CD4-positive, alpha-beta T cell treated with Interleukin-4 for 4 hours (primary cell): ENCODE measurements at places on chromosomes 3 and 15.
A peak's percentile ranks its signal among the peaks of the same experiment; 100 is the strongest.

- no peak for DNase-seq
Measured at GRCh38 chr3:27794211-27794610, 72.1 kb upstream of the EOMES start.

DNA sequence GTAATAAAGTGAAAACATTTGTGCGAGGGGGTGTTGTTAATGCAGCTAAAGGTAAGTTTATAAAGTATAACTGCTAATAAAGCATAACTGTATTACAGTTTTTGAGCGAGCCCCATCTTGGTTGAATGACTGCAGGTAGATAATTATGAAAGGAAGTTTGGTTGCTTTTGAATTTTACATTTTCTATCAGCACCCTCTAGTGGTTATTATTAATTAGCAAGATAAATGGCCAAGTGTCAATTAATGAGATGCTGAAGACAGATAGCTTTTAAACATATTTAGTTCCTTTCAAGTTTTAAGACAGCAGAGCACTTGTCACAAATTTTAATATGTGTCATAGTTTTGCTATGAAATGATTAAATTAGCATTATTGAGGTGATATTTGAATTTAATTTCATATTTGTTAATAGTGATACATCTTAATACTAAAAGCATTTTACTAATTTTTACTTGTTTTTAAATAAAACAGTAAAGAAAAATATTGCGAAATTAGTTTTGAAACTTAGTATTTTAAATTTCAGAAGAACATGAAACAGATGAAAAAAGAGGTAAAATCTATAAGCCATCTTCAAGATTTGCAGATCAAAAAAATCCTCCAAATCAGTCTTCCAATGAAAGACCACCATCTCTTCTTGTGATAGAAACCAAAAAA is 15.1 kb downstream of the U2SURP start:
- peak; percentile 51 for DNase-seq

DNA sequence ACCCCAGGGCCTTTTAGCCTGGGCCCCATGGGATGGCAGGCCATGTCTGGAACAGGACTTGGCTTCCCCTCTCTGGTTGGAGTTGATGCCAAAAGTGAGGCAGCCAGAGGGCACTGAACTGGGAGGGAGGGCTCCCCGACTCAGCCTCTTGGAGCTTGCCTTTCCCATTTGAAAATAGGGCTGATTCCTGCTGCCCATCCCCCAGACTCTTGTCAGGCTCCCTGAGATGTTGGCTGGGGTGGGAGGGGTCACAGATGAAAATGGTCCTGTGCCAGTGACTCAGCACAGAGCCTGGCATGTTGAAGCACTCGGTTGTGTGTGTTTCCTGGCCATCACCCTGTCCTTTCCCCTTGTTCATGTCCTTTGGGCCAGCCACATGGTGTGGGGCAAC is 6.6 kb downstream of the PPCDC start:
- no peak for DNase-seq

GRCh38 chr15:71362987-71363968 is 248.0 kb downstream of the THSD4 start:
- DNase-seq = no peak

- DNase-seq = no peak
Measured at GRCh38 chr15:87239582-87240230, 1016.8 kb downstream of the NTRK3 start.

- DNase-seq = no peak
Measured at GRCh38 chr3:16917980-16918682, 33.4 kb downstream of the PLCL2 start.

GRCh38 chr15:80970018-80970657 is 19.5 kb downstream of the MESD start:
- peak; percentile 63 for DNase-seq

GRCh38 chr15:80095511-80095910 is 36.0 kb downstream of the ZFAND6 start:
- no peak for DNase-seq

DNA sequence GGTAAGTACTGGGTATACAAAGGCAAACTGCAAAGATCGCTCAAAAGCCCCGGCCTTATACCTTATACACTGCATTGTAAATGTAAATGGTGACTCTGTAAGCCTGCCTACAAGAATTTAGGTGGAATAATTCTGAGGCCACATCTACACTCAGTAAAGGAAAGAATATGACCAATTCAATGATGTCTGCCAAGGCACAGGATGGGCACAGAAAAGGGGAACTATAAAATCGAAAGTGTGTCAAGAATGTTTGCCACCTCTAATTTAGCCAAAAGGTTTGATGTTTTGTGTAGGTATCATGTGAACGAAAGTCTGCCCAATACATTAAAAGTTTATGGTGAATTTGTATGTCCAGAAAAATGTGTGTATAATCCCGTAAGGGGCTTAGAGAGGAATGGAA is 96.1 kb downstream of the FOXP1 start:
- peak; percentile 36 for DNase-seq

- no peak for DNase-seq
Measured at GRCh38 chr15:93477721-93478120, 388.7 kb upstream of the RGMA start.

DNA sequence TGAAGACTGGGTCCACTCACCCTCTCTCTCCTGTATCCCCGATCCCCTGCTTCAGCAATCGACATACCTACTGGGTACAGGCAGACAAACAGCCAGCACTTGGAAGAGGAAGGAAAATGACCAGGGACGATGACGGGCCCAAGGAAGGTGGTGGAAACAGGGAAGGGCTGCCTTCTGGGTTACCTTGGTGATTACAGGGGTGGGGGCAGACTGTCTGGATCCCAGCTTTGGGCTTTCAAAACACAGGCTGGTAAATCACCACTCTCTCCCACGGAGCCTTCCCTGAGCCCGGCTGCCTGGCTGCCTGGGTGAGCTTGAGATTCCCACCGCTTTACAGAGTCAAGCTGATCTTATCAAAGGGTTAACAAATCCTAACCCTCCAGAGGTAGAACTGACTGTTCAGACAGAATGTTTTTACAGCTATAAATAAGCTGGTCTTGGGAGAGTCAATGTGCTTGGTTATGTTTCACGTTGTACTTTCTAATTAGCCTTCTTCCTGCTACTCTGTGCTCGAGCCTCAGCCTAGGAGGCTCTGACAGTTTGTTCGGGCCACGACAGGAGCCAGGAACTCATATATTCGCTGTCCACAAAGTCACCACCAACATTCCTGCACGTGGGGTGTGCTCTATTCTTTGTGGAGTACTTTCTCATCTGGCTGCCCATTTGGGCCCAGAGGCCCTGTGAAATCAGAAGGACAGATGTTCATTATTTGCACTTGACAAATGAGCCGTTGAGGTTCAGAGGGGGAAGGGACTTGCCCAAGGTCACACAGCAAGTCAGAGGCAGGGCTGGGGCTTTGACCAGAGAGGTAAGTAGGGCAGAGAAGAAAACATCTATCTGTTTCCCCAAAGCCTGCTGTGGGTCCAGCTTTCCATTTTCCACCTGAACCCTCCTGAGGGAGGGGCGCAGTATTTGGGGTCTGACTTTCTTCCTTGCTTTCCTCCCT is 63.5 kb downstream of the FEM1B start:
- DNase-seq = no peak

GRCh38 chr3:111103807-111104206 is 32.2 kb downstream of the NECTIN3 start:
- DNase-seq = no peak

- DNase-seq = no peak
Measured at GRCh38 chr15:71072423-71072822, 42.8 kb upstream of the THSD4 start.

GRCh38 chr15:79093352-79093935 is 2.9 kb upstream of the RASGRF1 start:
- DNase-seq = no peak

DNA sequence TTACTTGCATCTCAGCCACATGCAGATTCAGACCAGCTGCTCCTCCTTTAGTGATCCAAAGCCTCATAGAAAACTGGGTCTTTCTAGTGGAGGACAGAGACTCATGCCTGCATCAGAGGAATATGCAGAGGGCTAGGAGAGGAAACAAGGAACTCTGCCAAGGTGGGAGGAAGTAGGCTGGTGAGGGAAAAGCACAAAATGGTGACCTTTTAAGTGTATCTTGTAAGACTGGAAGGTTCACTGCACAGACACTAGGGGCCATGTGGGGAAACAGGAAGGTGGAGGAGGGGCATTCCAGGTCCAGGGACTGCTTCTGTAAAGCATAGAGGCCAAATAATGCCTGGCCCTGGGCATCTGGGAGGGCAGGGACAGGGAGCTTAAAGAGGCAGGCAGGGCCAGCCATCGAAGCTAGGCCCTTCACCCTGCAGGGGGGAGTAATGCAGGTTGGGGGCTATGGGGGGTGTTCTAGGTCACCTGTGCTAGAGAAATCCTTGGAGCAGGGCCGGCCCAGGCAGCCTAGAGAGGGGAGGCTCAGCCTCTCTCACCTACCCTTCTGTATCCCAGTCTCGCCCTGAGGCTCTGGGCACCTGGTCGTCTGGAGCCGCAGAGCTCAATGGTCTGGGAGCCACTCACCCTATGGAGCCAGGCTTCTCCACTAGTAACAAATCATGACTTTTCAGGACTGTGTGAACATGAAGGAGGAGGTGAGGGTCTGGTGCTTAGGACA is 117.7 kb downstream of the DNAJB8 start:
- no peak for DNase-seq

- DNase-seq = no peak
Measured at GRCh38 chr3:25021816-25022215, 406.2 kb upstream of the RARB start.

DNA sequence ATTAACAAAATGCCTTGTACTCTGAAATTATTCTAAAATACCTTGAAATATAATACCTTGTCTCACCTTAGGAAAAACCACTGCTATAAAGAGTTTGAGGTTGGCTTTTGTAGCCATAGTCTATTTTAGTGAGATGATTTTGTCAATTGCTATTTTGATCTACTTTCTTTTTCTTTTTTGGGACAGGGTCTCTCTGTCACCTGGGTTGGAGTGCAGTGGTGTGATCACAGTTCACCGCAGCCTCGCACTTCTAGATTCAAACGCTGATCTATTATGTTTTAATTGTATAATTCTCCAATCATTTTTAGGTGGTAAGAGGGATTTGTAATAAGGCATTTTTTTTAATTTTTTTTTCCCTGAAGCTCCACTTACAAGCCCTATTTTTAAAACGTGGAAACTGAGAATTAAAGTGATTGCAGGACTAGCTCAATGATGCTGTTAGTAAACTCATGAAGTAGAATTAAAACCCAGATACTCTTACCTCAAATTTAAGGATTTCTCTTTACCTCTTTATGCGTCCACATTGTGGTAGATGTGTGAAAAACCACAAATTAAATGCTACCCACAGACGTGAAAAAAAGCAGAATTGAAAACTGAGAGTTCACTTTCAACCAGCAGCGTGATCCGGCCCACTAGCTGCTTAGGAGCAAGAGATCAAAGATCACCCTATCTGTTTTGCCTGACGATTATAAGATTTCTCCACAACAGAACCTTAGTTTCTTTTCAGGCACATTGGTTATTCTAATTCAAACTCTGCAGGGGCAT is 384.2 kb downstream of the CGGBP1 start:
- no peak for DNase-seq

GRCh38 chr15:66883284-66883911 is 181.4 kb downstream of the SMAD6 start:
- DNase-seq = no peak

GRCh38 chr15:66733976-66734375 is 31.9 kb downstream of the SMAD6 start:
- DNase-seq = no peak

- no peak for DNase-seq
Measured at GRCh38 chr15:48888836-48889235, 10.9 kb downstream of the EID1 start.

GRCh38 chr3:30832961-30833575 is 61.4 kb downstream of the GADL1 start:
- DNase-seq = no peak

DNA sequence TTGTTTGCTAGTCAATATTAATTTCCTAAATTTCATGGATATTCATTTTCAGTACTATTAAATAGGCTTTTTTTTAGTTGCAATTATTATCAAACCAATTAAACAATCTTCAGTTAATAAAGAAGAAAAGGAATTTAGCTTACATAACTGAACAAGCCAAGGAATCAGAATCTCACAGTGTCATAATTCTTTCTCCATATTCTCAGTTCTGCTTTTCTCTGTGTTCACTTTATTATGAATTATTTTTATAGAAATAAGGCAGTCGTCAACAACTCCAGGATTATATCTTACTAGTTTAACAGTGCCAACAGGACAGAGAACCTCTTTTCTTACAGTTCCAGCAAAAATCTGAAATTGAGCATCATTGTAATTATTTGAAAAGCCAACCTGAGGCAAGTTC is 221.7 kb downstream of the CGGBP1 start:
- no peak for DNase-seq

DNA sequence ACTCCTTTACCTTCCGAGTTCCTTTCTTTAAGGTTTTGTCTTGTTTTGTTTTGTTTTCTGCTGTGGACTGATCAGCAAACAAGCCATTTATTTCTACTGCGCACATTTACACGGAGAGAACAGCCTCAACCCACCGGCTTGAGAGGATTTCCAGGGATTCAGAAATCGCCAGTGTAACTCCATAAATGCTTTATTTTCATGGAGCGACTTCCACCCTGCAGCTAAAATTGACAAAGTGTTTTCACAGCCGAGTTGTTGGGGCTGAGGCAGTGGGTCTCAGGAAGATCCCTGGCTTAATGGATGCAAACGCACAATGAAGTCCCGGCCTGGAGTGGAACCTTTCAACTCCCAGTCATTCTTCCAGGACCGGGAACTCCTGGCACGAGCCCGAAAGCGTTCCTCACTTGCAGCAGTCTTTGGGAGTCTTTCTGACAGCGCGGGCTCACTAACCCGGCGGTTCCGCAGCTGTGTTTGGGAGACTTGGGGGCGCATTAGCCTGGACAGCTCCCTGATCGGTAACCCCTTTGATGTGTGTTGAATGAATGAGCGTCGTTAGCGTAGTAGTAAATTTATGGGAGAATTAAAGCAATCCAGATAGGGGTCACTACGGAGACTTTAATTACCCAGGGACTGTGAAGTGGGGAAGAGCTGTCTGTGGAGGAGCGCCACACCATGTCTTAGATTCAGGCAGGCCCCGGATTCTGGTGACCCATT is 785 bp upstream of the MYRIP start:
- no peak for DNase-seq

- DNase-seq = no peak
Measured at GRCh38 chr3:49966233-49966942, 26.4 kb downstream of the RBM6 start.

GRCh38 chr3:179376474-179376873 is 29.0 kb downstream of the MFN1 start:
- DNase-seq = no peak
